ENCODE measurements at places on chromosomes 4 and X.

- DNase-seq: no peak
Observed at GRCh38 chr4:27616166-27616565, 755.5 kb downstream of the STIM2 start.

DNA sequence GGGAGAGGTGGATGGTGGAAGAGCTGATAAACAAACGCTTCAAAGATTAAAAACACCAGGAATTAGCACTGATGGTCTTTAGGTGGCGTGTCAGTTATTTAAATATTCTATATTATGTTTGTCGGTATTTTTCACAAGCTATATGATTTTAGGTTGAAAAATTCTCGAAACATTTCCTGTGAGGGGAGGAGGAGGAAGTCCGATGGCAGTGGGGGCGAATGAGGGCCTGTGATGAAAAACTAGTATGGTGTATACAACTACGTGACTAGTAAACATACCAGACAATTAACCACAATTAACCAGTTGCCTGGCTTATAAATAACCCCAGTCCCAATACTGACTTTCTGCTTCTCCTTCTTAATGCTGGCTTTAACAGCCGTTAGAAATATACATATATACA lies 595 bp upstream of the NAP1L2 start:
- no peak for DNase-seq

- DNase-seq: no peak
Observed at GRCh38 chrX:112630187-112630586, 49.6 kb downstream of the LHFPL1 start.

- DNase-seq: no peak
Observed at GRCh38 chr4:139453041-139453370, 915 bp upstream of the RAB33B start.

GRCh38 chrX:110759785-110760184 lies 35.8 kb downstream of the CHRDL1 start:
- DNase-seq: no peak

GRCh38 chr4:165079476-165079875 lies 25.8 kb downstream of the TRIM75 start:
- DNase-seq: no peak

- DNase-seq: no peak
Observed at GRCh38 chr4:47557255-47557654, 72.2 kb downstream of the ATP10D start.

DNA sequence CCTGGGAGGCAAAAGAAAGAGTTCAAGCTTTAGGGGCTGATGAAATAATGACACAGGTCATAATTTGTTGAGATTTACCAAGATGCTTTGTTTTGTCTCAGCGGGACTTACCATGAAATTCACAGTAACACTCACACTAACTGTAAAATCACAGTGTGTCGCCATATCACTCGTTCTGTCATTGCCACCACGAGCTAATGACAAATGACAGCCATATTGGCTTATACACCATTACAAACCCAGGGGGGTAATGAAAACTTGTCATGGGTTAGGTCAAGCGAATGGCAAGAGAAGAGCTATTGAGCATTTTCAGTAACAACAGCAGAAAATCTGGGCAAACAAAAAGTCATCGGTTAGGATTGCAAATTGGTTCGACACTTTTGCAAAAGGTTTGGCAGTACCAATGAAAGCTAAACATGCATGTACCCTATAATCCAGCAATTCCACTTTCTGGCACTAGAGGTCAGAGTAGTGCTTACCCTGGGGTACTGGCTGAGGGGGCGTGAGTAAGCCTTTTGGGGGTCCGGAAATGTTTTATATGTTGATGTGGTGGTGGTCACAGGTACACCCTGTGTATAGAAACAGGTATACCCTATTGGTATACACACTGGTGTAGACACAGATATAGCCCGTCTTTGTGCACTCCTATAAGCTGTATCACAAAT lies 83.9 kb upstream of the RAI2 start:
- DNase-seq: no peak

- DNase-seq: no peak
Observed at GRCh38 chrX:15607067-15607466, 6.3 kb upstream of the ACE2 start.

GRCh38 chr4:74848774-74849173 lies 54.5 kb upstream of the BTC start:
- no peak for DNase-seq

DNA sequence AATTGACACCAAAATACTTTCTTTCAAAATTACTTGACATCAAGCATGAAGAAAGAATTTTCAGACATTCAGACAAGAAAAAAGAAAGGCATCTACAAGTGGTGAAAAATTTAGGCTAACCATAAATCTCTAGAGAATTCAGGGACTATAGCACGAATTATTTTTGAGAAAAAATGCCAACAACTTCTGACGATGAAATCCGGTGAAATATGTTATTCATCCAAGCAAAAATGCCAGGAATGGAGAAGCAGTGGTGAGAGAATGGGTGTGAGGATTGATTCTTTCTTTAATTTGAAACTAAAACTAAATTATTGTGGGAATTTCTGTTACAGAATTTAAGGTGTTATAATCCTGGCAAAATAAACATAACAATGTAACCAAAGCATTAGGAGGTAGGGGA lies 69.4 kb upstream of the SORBS2 start:
- DNase-seq: no peak

GRCh38 chrX:41556958-41557357 lies 109.8 kb downstream of the NYX start:
- DNase-seq: no peak

DNA sequence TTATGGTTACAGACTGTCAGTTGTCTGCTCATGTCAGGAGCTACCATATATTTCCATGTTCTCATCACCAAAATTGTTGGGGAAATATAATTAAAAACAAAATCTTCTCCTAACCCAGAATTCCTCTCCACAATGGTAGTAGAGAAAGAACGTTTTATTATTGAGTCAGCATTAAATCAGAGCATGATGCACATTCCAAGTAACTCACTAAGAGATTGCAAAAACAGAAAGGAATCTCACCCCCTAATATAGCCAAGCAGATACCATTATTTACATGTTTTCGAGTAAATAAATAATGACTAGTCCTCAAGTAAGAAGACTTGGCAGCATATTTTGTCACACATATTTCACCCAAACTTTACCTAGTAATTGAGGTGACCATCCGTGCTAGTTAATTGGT lies 36.2 kb upstream of the ARHGEF6 start:
- no peak for DNase-seq

GRCh38 chr4:112327965-112328733 lies 31.0 kb downstream of the ALPK1 start:
- DNase-seq: no peak

DNA sequence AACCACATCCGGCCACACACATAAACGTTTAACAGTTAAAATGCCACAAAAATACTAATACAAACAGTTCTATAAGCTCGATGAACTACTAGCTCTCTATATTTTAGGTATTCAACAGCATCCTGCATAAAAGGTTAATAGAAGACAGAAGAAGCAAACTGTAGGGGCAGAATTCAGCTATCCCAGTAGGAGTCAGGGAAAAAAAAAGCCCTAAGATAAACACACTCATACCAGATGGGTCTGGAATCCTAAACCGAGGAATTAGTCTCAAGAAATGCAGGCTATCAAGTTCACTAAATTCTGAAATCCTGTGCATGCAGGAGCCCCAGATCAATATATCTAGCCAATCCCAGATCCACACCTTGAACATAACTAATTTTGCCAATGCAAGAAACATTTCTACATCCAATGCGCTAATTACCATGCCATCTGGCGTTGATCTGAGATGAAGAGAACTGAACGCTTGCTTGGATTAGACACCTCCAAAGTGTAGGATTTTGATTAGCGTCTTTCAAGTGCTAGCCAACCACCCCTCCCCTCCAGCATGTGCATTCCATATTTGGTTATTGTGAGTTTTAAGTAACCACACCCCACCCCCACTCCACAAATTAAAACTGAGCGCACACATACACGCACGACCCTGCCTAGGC lies 512.2 kb upstream of the INTU start:
- DNase-seq: no peak

GRCh38 chrX:38999967-39000745 lies 198.9 kb downstream of the MID1IP1 start:
- DNase-seq: no peak

DNA sequence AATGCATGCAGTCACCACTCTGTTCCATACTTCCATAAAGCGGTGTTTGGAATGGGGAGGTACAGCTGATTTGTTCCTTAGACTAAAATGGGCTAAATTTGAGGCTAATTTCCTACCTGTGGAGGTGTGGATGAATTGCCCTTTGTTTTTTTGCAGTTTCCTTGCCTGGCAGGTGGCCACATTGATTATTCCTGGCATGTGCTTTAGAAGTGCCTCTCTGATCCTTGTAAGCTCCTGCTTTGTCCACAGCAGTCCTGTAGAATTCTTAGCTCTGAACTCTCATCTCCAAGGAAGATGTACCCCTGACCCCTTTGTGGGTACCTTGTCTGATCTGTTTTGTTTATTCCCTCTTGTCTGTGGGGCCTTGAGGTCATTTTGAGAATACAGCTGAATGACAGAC lies 136.8 kb downstream of the ADGRL3 start:
- DNase-seq: no peak

GRCh38 chrX:13899607-13900006 lies 82.7 kb upstream of the GPM6B start:
- no peak for DNase-seq

- no peak for DNase-seq
Observed at GRCh38 chr4:40848940-40849339, 99.2 kb downstream of the NSUN7 start.

- DNase-seq: no peak
Observed at GRCh38 chr4:122873821-122874593, 47.4 kb downstream of the FGF2 start.
